ENCODE measurements at places on chromosomes 7 and 10.

- H3K4me3 ChIP-seq, result no peak overlapping the region
- H3K4me1 ChIP-seq, result peaks cover 14% of the 10 kb centered on the region
- H3K27ac ChIP-seq, result no peak overlapping the region
- DNase-seq, result no peak
- H3K27me3 ChIP-seq, result no peaks in the 10 kb centered on the region
Observed at GRCh38 chr10:70599791-70600190, 2.8 kb downstream of the PRF1 start.

GRCh38 chr7:36084485-36085091 lies 68.5 kb upstream of the EEPD1 start:
- H3K27ac ChIP-seq, result no peak overlapping the region
- no peak overlapping the region for H3K4me3 ChIP-seq
- peaks cover 11% of the 10 kb centered on the region for H3K27me3 ChIP-seq
- H3K36me3 ChIP-seq, result no peaks in the 10 kb centered on the region
- DNase-seq, result peak; percentile 24

- no peak overlapping the region for H3K4me3 ChIP-seq
- no peak overlapping the region for H3K27ac ChIP-seq
- H3K27me3 ChIP-seq, result no peaks in the 10 kb centered on the region
- H3K36me3 ChIP-seq, result peaks cover 9% of the 10 kb centered on the region
- DNase-seq, result no peak
Observed at GRCh38 chr7:142865766-142866165, 10.9 kb downstream of the EPHB6 start.

DNA sequence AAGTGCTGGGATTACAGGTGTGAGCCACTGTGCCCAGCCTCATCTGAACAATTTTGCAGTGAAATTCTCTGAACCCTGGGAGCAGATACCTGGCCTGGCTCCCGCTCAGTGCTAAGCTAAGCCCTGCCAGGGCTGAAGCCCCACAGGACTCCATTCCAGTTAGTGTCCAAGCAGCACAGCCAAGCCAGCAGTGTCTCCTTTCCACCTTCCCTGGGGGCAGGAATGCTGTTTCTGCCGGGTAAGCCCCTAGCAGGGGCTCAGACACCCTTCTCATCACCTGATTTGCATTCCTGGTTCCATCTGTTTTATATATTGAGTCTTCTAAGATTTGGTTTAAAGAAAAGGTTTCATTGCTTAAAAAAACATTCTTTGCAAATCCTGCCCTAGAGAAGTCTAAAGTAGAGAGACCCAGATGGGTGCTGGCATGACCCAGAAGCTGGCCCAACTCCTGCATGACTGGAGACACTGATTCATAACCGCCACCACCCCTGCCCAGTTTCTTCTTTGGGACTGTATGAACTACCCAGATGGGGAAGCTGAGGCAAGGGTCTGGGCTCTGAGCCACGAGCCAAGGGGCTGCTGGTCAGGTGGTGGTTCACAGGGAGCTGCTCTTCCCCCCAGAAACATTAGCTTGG lies 14.0 kb downstream of the SLC13A4 start:
- no peak overlapping the region for H3K4me3 ChIP-seq
- DNase-seq, result no peak
- peaks cover 3% of the 10 kb centered on the region for H3K27me3 ChIP-seq
- H3K36me3 ChIP-seq, result no peaks in the 10 kb centered on the region
- no peak overlapping the region for H3K27ac ChIP-seq

DNA sequence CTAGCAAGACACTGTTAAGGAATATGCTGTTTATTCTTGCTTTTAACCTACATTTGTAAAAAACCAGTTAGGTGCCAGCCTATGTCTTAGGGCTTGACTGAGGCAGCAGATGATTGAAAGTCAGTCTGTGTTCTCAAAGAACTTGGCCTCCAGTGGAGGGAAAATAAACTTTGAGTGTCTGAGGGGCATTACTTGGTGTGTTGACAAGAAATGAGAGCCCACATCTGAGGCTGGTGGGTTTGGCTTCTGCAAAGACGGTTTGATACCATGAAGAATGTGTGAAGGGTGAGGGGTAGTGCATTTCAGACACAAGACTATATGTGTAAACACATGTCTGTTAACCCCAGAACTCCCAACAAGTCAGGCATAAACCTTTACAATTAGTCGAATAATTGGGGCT lies 28.5 kb downstream of the CCSER2 start:
- H3K4me3 ChIP-seq, result no peak overlapping the region
- H3K27ac ChIP-seq, result peak overlapping the region; percentile 89
- peaks cover 70% of the 10 kb centered on the region for H3K4me1 ChIP-seq
- H3K27me3 ChIP-seq, result no peaks in the 10 kb centered on the region
- H3K36me3 ChIP-seq, result no peaks in the 10 kb centered on the region
